Right lung (tissue), 10 donors: ENCODE measurements at places on chromosomes 6 and 20. TPM values are rescaled to one million over a fixed set of nuclear protein-coding genes. Genes with fewer than 3 reads are reported as not detected.

Gene HSPA1L
- polyA plus RNA-seq, result 3.5 TPM

Gene BPIFA1
- polyA plus RNA-seq, result not detected

DNA sequence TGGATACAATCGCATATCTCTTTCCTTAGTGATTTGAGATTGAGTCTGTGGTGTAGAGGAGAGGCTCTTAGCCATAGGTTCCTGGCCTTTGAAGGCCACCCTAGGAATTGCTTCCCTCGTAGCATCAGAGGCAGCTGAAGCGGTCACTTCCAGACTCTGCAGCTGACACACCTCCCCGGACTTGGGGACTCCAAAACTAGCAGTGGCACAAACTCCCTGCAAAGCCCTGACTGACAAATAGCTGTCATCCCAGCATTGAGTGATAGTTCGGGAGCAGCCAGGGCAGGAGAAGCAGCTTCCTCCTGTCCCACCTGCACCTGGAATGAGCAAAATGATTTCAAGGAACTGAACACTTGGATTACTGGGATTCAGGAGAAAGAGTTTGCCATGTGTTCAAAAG is 100.5 kb upstream of the QKI start:
- no peak for DNase-seq

DNA sequence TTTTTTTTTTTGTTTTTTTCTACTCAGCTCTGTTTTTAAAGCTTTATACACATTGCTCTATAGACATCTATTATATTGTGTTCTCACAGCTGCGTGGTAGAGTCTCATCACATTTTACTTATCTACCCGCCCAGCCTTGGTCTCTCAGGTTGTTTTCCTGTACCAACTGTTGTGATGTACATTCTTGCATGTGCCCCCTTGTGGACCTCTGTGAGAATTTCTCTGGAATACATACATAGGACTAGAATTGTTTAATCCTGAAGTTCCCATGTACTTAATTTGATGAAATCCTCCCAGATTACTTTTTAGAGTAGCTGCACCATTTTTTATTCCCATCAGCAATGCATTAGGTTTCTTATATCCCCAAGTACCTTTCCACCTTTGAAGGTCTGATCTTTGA is 40.4 kb upstream of the TINAG start:
- peak; percentile 17 for DNase-seq

Gene RRAGD
- polyA plus RNA-seq, result 5.1 TPM

DNA sequence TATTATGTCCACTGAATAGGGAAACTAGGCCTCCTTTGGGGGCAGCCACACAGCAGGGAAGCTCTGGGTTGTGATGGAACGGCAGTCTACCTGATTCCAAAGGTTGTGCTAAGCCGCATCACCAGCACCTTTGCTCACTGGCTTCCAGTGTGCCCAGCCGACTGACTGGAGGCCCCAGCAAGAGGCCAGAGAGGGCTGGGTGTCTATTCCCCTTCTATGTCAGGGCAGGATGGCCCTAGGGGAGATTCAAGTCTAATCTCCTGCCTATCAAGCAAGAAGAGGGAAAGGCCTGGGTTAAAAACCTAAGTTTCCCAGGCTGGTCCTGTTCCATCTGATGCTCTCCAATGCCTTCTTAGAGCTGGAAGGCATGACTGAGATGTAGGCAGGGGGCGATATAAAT is 53.6 kb downstream of the JPH2 start:
- DNase-seq, result no peak

GRCh38 chr20:61980647-61981583 is 84.8 kb downstream of the TAF4 start:
- peak; percentile 6 for DNase-seq

Gene HLA-DQB1
- 4.9 TPM for polyA plus RNA-seq

- no peak for DNase-seq
Observed at GRCh38 chr6:32095338-32096086, 13.6 kb downstream of the TNXB start.

- no peak for DNase-seq
Observed at GRCh38 chr20:15794409-15794808, 778.8 kb downstream of the KIF16B start.

DNA sequence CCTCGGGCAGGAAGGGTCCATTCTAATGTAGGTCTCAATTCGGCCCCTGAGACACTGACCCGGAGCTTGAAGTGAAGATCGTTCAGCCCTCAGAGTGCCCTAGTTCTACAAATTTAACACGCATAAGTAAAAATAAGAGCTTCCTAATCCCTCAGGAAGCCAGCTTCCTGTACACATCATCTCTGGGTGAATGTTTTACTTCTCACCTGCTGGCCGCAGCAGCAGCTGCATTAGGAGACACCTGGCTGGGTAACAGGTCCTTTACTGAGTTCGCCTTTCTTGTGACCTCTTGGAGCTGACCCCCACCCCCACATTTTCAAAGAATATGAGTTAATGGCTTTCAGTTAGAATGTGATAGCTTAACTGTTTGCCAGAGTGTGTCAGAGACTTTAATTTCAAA is 165.0 kb downstream of the SMOC2 start:
- no peak for DNase-seq

Gene LPA
- not detected for polyA plus RNA-seq

DNA sequence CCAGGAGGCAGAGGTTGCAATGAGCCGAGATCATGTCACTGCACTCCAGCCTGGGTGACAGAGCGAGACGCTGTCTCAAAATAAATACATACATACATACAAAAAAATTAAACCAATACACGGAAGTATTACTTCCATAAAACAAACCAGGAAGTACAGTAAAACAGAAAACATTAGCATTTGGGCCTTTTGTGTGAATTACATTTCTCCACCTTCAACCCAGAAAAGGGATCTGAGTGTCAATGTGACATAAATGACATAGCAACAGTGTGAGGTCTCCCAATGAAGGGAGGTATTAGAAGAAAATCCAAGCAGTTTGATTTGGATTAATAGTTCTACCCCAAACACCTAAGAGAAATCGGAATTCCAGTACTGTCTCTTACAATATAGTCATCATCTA is 10.1 kb downstream of the CSNK2A1 start:
- DNase-seq, result no peak

DNA sequence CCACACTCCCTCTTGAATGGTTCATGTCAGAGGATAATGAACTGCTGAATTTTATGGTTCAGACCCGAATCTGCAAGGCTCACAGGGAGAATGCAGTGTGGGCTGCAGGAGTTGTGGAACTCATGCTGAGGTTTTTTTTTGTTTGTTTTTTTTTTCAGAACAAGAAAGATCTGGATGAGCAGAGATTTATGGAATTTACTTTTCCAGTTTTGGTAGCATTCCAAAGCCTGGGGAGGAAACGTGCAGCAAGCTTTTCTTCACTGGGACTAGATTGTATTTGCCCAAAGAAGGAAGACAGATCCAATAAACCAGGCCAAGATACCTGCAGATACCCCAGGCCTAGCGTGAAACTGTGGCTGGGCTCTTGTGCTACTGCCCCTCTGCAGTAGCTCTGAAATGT is 223.9 kb upstream of the TAB2 start:
- DNase-seq, result no peak

GRCh38 chr6:138575257-138575656 is 76.0 kb upstream of the NHSL1 start:
- DNase-seq, result no peak

DNA sequence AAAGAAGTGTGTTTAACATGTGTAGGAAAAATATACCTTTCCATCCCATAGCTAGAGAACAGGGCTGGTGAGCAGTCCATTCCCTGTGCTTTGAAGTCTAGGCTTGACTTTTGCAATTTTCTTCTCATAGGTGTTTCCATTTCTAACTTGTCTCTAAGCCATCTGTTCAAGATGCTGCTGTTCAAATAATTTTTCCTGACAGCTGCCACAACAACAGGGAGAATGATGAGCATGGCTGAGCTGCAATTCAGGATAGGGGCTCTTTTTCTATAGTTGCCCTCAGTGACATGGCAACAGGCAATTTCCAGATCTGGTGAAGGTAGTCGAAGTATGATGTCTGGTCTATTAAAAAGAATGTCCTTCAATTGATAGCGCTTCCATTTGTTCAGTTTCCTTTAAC is 103.0 kb upstream of the HS3ST5 start:
- DNase-seq, result no peak

DNA sequence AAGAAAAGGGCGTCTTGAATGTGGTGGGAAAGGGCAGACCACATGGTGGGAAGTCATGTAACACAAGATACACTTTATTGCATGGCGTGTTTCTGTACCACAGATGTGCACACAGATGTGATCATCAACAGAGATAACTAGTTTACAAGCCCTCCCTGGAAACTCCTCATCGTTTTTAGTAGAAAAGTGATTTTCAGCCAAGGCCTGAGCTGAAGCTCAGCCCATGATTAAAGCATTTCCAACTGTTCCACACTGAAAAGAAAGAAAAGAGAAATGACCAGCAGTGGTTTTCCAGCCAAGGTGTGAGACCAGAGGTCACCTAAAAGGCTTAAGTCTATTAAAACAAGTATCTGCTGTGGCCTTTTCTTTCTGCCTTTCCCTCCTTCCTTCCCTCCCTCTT is 463.9 kb upstream of the JAG1 start:
- DNase-seq, result no peak

GRCh38 chr6:133362813-133363212 is 121.7 kb downstream of the EYA4 start:
- DNase-seq, result no peak

- DNase-seq, result no peak
Observed at GRCh38 chr20:62241506-62241905, 3.2 kb downstream of the OSBPL2 start.

DNA sequence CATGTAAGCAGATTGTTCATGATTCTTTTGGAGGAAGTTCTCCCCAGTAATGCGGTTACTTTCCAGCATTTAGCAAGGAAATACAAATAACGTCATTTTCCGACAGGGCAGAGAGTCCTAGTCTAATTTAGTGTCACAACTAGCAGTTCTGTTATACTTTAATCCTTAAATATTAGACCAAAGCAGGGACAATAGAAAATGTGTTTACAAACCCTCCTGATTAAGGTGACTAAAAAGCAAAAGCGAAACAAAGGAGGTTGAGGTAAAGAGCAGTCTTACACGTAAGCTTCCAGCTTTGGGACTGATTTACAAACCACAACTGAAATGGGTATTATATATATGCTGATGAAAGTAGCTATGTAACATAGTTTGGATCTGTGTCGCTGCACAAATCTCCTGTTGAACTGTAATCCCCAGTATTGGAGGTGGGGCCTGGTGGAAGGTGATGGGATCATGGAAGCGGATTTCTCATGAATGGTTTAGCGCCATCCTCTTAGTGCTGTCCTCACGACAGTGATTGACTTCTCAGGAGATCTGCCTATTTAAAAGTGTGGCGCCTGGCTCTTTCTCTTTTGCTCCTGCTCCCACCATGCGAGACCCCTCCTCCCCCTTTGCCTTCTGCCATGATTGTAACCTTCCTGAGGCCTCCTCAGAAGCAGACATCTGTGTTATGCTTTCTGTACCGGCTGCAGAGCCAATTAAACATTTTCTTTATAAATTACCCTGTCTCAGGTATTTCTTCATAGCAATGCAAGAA is 81.9 kb downstream of the PLCB1 start:
- no peak for DNase-seq

DNA sequence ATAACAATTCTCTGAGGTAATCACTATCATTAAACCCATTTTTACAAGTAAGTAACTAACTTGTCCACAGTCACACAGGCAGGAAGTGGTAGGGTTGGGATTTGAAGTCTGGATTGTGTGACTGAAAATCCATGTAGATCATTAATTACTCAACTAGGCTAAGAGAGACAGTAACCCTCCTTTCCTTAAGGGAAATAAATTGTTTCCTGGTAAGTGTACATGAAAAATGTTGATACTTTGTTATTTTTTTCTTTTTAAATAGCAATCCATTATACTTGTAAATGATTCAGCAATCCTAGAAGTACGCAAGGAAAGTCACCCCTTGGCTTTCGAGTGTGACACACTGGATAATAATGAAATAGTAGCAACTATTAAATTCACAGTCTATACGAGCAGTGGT is 11.6 kb downstream of the SPACA1 start:
- DNase-seq, result no peak

DNA sequence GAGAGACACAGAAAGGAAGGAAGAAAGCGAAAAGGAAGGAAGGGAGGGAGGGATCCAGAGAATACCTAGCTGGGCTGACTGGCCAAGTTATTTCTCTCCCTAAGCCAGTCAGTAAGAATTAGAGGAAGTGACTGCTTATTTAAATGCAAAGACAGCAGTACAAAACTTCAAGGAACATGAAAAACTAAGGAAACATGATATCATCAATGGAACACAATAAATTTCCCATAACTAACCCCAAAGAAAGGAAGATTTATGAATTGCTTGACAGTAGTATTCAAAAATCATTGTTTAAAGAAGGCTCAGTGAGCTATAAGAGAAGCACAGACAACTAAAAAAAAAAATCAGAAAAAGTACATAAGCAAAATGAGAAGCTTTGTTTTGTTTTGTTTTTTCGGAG is 252.3 kb upstream of the SASH1 start:
- no peak for DNase-seq

Gene TXLNB
- polyA plus RNA-seq, result 3.6 TPM

Gene ENPP1
- polyA plus RNA-seq, result 2.4 TPM

Gene LHFPL5
- polyA plus RNA-seq, result not detected

Gene RFX6
- polyA plus RNA-seq, result 2.9 TPM

DNA sequence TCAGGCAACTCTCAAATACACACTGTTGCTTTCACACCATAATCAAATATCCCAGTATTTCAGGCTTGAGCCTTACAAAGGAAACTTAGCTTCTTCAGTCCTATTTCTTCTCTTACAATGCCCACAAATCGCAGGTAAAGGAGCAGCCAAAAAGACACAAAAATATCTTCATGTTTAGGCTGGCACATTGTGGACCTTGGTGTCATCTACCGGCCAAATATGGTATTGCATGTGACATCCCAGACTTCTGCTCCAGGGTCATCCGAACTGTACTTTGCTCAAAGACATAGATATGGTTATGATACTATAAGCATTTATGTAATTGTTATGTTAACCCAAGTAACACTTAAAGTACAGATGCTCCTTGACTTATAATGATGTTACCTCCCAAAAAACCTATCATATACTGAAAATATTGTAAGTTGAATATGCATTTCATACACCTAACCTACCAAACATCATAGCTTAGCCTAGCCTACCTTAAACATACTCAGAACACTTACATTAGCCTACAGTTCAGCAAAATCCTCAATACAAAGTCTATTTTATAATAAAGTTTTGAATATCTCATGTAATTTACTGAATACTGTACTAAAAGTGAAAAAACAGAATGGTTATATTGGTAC is 4.6 kb downstream of the OR2H2 start:
- peak; percentile 44 for DNase-seq

Gene ADGRG6
- polyA plus RNA-seq, result 81.9 TPM

DNA sequence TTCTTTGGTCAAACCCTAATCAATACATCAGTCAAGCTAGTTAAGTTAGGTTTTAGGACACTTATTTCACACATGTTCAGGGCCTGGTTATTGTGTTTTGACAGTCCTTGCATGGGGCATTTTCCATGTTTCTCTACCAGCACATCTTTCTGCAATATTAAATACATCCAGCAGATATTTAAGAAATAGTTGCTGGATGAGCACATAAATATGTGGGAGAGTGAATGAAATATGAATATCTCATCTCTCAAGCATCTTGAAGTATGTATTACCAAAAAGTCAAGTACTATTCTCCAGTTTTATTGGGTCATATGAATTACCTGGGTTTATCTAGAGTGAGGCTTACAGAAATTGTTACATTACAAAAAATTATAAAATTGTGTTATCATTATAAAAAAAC is 621.9 kb upstream of the GJE1 start:
- DNase-seq, result no peak

Gene BTNL2
- polyA plus RNA-seq, result 0.78 TPM
